Activated CD8-positive, alpha-beta memory T cell treated with anti-CD3 and anti-CD28 coated beads for 1 hour (primary cell): ENCODE measurements at places on chromosomes 3 and 15.

DNA sequence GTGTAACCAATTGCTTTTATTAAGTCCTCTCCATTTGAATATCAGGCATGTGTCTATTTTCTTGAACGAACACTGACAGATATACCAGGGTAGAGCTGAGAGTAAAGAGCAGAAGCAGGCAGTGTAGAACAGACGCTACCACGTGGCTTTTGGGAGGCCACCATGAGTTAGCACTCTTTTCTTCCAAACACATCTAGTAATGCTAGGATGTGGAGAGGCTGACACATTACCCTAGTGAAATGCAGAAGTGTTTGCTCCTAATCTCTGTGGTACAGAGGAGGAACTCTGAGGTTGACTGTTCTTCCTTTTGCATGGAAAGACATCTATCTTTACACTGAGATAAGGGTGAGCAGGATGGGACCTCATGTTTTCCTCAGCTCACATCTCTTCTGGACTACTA is 216.3 kb downstream of the SATB1 start:
- DNase-seq, result no peak

DNA sequence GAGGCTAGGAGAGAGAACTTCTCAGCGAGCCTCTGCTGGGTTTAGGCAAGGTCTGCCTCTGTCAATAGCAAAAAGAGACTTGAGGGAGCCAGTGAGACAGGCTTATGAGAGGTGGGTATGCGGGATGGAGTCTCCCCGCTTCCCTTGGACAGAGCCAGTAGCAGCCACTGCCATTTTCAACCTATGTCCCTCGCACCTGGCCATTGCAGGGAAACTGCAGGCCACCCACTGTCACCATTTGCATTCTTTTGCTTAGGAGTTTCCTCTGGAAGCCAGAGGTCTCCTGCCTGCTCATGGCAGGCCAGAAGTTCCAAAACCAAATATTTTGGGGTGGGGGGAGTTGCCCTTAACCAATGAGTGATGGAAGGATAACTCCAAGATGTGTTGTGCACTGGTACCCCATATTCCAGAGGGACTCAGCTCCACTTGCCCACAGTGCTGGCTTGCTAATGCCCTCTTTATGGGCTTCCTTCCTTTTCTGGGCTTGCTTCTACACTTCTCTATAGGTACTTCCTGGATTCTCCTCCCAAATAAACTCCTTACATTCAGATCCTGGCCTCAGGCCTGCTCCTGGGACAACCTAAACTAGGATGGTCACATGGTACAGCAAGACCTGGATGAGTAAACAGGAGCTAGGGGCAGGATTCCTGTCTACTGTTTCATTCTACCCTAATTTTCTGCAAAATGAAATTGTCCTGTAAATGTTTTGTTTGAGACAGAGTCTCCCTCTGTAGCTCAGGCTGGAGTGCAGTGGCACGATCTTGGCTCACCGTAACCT is 108.9 kb upstream of the PROK2 start:
- DNase-seq, result no peak

DNA sequence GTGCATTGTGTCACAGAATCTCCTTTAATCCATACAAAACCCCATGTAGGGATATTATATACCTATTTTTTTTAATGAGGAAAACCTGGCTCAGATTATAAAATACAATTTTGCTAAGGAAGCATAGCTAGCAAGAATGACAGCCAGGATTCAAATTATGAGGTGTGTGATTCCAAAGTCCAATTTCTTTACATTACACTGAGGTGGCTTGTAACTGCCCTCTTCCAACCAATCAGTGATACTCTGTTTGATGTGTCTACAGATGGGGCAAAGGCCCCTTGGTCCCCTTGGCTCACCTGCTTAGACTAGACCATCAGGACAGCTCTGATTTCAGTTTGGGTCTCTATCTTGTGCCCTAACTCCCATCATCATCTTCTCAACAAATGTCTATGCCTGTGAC is 120.3 kb upstream of the ADAMTS9 start:
- no peak for DNase-seq

DNA sequence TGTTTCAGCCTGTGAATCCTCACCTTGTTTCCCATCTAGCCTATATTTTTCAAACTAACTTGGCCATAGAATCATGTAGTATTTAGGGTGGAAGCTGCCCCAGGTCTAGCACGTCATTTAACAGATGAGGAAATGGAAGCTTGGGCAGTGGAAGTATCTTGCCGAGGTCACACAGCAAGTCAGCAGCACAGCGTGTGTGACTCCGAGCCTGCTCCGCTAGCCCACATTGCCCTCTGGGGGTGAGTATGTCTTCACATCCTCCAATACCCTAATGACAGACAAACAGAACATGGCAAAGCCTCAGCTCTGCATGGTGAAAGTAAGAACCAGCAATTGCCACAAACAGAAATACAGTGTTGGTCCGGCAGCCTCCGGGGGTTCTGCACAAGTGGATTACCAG is 2.2 kb upstream of the CCR5 start:
- DNase-seq, result peak; percentile 28

GRCh38 chr3:191324936-191325335 is 4.3 kb upstream of the CCDC50 start:
- DNase-seq, result no peak

GRCh38 chr3:149975919-149976318 is 5.2 kb upstream of the PFN2 start:
- DNase-seq, result no peak

GRCh38 chr3:45167011-45167911 is 21.1 kb upstream of the CDCP1 start:
- DNase-seq, result peak; percentile 55

GRCh38 chr3:126798521-126798920 is 94.5 kb downstream of the CHCHD6 start:
- no peak for DNase-seq

DNA sequence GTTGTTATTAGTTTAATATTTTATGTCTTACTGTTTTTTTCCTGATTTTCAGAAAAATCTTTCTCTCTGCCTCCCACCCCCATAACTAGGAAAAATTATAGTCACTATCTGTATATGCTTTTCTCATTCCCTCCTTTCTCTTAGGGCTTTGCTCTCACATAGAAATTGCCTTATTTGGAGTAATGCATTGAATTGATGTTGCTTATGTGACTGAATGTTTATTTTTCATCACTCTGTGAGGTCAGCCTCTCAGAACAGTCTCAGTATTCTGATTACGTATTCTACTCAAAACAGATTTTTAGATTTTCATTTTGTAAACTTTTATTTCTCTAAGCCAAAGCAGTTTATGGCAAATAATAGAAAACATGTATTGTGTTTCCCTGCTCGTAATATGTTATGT is 121.0 kb downstream of the SLMAP start:
- no peak for DNase-seq

GRCh38 chr3:14323401-14324223 is 78.8 kb upstream of the SLC6A6 start:
- DNase-seq, result no peak

DNA sequence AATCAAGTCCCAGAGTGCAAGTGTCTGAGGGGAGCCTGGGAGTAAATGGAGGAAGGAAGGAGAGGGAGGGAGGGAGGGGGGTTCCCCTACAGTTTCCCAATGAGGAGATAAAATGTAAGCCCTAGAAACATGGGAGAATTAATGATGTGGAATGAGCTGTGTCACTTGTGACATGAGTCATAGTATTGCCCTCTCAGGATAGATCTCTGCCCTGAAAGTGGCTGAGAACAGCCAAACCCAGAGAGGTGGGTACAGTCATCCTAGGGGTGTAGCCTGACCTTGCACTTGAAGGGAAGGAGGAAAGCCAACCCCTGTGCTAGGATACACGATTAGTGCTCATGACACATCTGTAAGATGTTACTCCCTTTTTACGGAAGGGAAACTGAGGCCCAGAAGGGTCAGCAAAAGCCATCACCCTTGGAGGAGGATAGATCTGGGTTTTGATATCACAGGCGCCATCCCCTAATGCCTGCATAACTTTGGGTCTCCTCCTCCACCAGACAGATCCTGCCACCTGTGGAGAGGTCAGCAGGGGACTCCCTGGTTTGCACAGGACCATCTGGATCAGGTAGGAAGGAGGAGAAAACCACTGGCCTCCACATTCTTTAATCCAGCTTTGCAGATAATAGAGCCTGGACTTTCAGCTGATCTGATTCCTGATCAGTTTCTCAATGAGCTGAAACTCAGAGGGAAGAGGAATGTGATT is 23.1 kb upstream of the USP3 start:
- no peak for DNase-seq

DNA sequence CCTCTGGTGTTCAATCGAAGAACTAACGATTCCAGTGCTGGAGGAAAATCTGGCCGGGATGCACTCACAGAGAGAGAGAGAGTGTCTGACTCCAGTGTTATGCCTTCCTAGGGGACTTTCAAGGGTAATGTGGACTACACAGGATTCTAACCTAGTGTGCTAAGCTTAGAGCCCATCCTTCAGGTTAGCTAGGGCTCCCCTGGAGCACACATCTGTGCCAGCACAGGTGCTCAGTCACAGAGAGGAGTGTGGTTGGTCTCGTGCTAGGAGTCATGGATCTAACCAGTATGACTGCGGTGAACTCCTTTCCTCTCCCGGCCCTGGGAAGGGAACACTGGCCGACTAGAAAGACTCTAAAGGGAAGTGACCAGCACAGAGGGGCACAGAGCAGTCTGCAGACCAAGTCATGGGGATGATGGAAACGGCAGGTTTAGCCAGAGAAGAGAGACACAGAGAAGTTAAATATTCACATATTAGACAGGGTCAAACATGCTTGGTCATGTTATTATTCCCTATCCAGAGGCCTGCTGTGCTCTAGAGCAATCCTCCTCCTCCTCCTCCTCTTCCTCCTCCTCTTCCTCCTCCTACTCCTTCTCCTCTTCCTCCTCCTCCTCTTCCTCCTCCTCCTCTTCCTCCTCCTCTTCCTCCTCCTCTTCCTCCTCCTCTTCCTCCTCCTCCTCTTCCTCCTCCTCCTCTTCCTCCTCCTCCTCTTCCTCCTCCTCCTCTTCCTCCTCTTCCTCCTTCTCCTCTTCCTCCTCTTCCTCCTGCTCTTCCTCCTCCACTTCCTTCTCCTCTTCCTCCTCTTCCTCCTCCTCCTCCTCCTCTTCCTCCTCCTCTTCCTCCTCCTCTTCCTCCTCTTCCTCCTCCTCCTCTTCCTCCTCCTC is 280.3 kb downstream of the XXYLT1 start:
- no peak for DNase-seq

GRCh38 chr3:145735631-145736030 is 425.4 kb downstream of the PLOD2 start:
- no peak for DNase-seq
